Sigmoid colon (tissue), 7 donors: ENCODE measurements at places on chromosomes 7 and 10. TPM values are rescaled to one million over a fixed set of nuclear protein-coding genes. Genes with fewer than 3 reads are reported as not detected.

DNA sequence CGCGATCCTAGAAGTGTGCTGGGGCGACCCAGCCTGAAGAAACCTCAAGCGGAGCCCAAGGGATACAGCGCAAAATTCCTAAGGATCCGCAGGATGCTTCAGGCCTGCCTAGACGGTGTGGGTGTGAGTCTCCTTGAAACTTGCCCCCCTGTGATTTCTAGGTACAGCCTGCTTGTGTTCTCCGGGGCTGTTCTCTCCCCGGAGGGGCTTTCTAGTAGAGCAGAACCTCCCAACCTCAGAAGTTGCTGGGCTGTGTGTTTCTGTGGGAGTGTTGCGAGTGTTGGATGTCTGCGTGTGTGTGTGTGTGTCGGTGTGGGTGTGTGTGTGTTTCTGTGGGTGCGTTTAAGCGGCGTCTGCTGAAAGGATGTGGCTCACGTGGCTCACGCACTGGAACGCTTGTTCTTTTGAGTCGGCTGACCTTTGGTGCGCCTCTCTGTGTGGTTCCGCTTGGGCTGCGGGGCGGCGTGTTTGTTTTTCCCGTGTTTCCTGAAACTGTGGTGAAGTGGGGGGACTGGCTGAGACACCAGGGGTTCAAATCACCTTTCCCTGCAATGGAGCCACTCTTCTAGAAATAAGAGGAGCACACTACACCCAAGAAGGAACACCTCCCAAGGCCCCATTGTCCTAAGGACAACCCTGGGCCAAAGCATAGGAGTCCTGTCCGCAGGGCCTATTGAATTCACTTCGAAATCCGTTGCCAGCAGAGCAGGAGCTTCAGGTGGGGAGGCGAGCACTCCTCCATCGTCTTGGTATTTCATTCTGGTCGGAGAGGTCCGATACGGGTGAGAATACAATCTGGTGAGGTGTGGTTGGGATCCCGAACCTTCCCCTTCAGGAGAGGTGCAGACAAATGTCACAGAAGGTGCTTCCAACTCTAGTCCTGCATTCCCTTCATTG is 25.1 kb upstream of the ZNF273 start:
- peak; percentile 54 for DNase-seq

GRCh38 chr7:99551334-99551733 is 580 bp downstream of the FAM200A start:
- DNase-seq, result no peak

- no peak for DNase-seq
Observed at GRCh38 chr10:8048281-8049008, 6.0 kb upstream of the GATA3 start.

GRCh38 chr7:12403287-12404181 is at the start of gene VWDE:
TSS of gene VWDE (minus strand) at chr7:12403865. CDS start at chr7:12403716, 149 bp downstream.
- DNase-seq, result no peak

DNA sequence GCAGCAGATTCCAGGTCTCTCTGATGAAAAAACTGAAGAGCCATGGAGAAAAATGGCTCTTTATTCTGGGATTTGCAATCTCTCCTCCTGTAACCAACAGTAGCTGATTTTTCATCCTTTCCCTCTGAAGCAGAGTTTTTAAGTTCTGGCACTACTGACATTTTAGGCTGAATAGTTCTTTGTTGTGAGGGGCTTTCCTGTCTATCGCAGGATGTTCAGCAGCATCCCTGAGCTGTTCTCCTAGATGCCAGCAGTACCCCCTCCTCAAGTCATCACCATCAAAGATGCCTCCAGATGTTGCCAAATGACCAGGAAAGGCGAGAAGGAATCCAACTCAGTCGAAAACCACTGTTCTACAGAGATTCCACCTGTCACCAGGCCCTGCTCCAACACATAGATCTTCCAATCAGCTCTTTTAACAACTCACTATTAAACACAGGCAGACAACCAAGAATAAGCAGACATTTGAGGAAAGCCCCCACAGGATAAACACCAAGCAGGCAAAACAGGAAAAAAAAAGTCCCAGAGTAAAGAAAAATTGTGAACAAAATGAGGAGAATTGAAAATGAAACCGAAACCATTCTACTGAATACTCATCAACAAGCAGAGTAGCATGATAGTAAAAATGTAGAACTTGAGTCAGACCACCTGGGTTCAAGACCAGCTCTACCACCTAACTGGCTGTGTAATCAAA is 124.8 kb downstream of the MPP7 start:
- DNase-seq, result no peak

DNA sequence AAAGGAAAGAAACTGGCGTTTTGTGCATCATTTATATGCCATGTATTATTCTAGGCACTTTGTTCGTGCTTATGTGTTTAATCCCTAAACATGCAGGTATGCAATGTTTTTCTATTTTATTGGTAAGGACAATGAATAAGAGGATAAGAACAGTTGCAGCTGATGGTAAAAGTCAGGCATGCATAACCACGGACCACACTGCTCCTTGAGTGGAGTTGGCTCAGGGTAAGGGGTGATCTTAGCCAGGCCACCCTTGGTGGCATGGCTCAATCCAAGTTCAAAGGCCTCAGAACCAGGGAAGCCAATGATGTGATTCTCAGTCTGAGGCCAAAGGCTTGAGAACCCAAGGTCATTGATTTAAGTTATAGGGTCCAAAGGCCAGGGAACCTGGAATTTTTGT is 1068.1 kb downstream of the NRG3 start:
- DNase-seq, result no peak

- no peak for DNase-seq
Observed at GRCh38 chr10:86188326-86188725, 178.3 kb downstream of the GRID1 start.

GRCh38 chr7:25580141-25580540 is 351.9 kb upstream of the NPVF start:
- no peak for DNase-seq

- DNase-seq, result no peak
Observed at GRCh38 chr10:43110338-43111071, 27.7 kb upstream of the CSGALNACT2 start.

DNA sequence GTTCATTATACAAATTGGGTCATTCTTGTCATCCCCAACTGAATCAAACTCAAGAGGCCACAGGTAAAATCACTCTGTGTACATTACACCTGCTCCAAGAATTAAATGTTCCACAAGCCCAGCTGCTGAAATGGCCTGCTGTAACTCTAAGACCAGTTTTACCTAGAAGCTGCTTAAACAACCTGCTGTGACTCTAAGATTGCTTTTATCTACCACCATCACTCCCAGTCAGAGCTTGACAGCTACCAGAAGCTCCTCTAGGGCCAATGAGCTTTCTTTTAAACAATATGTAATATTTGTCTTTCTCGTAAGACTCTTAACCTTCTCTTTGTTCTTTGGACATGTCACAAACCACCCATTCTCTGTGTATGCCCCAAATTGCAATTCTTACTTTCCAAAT is 141.8 kb upstream of the LRGUK start:
- DNase-seq, result no peak

DNA sequence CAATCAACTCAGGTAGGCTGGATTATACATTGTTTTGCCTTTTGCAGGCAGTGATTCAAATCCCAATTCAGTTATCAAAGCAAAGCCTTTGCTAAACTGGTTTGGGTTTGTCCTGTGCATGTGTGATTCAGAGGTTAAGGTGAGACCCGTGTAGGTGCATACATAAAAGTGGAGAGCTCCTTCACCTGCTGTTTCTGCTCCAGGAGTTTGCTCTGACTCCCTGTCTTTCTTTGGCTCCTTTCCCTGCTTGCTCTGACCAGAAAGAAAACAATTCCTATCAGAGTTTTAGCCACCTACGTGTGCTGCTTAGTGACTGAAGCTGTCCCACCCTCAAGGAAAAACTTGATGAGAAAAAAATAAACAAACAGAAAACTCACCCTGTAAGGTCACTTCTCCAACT is 101.1 kb downstream of the TPST1 start:
- no peak for DNase-seq

DNA sequence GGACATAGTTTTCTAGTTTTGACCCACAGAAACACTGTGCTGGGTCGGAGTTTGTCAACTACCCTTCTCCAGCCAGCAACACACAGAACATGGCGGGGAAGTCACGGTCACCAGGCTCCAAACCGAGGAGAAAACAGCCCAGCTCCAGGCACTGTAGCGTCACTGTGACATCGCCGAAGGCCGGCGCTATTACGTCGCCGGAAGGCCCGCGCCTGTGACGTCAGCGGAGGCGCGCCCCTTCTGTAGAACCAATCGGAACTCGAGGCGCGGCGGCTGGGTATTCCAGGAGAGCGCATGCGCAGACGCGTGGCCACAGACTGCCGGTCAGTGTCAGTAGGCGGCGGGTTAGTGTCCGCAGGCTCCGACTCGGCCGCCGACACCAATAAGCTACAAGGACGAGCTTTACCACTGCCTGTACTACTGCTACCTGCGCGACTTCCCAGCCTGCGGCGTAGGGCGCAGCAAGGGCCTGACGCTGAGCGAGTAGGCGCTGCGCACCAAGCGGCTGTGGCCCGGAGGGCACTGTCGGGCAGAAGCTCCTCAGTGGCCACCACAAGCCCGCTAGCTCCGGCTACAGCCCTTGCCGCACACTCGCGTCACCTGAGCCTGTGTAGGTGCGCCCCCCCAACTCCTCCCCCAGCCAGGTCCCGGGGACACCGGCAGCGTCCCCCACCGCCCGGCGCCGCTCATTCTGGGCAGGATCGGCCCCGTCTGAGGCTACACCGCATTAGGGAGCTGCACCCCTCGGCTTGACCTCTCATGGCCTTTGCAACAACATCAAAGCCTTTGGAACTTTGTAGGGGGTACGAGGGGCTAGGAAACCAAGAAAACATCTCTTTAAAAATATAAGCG is 35.1 kb upstream of the SRRM3 start:
- DNase-seq, result peak; percentile 99

- no peak for DNase-seq
Observed at GRCh38 chr7:157125376-157126223, 13.1 kb upstream of the UBE3C start.

GRCh38 chr10:36624551-36625100 is 500.8 kb upstream of the ANKRD30A start:
- no peak for DNase-seq

DNA sequence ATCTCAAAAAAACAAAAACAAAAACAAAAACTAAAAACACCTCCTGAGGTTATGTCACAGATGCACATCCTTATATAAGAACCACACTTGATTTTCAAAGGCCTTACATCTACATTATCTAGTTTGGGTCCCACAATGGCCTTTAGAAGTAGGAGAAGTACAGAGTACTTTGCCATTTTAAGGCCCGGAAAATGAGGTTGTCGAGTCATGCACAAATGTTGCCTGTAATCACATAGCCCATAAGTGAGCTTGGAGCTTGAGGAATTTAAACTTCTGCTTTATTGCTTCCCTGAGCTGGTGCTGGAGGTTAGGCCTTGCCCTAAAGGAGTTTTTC is 9.7 kb upstream of the MKRN1 start:
- DNase-seq, result no peak

- peak; percentile 81 for DNase-seq
Observed at GRCh38 chr10:132397671-132398565, 918 bp downstream of the PWWP2B start.

DNA sequence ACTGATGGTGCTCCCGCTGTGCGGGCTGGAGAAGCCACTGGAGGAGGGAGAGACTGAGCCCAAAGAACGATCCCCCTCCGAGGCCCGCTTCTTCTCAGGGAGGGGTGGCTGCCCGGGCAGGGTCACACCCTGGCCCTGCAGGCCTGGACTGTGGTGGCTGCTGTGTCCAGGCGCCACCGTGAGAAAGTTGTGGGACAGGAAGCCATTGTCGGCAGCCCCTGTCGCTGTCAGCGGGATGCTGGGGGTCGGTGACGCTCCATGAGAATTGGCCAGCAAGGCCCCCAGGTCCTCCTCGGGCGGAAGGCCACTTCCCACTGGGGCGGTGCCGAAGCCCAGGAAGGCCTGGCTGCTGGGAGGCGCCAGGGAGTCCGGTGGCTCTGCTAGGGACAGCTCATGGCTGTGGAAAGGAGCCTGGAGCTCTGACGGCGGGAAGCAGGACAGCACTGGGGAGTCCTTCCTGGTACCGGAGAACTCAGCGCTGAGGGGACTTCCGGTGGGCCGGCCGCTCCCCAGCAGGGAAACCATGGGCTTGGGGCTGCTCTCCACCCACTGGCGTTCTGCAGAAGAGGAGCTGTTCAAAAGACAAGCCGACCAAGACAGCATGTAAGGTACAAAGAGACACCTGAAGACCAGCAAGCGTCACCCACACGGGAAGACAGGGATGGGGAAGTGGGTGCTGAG is 278.8 kb downstream of the TNS3 start:
- peak; percentile 62 for DNase-seq

DNA sequence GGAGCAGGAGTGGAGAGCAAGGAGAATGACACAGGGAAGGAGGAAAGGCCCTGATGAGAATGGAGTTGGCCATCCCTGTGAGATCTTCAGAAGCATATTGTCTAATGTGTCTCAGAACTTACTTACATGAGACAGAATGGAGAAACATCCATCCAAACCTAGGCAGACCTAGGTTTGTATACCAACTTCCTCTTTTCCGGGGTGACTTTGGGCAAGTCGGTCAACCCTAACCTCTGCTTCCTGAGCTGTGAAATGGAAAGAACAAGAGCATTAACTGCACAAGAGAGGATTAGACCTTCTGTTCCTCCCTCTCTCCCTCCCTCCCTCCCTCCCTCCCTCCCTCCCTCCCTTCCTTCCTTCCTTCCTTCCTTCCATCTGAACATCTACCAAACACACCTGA is 4.5 kb downstream of the GHRHR start:
- no peak for DNase-seq

- DNase-seq, result no peak
Observed at GRCh38 chr10:83680470-83680891, 458.8 kb upstream of the GHITM start.

DNA sequence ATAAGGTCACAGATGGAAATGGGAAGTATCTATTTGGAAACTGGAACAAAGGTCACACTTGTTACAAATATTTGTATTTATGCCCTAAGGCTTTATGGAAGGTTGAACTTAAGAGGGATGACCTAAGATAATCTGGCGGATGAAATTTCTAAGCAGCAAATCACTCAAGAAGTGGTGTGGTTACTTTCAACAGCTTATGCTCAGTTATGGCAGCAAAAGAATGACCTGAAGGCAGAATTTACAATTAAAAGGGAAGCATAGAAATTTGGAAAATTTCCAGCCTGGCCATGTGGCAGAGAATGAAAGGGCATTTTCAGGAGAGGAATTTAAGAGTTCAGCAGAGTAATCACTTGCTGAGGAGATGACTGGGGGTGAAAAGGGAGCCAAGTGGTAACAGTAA is 95.8 kb upstream of the TNS3 start:
- DNase-seq, result no peak

DNA sequence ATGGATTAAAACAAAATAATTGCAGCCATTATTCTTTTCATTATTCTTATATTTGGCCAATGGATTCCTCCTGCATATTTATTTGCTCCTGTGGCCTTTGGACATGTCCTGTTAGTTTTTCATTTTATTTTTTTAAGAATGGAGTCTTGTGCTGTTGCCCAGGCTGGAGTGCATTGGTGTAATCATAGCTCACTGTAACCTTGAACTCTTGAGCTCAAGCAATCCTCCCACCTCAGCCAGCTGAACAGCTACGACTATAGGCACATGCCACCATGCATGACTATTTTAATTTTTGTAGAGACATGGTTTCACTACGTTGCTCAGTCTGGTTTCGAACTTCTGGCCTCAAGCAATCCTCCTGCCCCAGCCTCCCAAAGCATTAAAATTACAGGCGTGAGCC is 42.7 kb upstream of the SRI start:
- DNase-seq, result no peak

- DNase-seq, result no peak
Observed at GRCh38 chr10:119263951-119264617, 56.7 kb downstream of the GRK5 start.

Gene NPFFR1
- total RNA-seq, result under 0.01 TPM

Gene ZMIZ2
- 13.7 TPM for total RNA-seq

Gene CYP2E1
- total RNA-seq, result 7.2 TPM

Gene MDFIC
- 58.1 TPM for total RNA-seq

Gene LIPA
- total RNA-seq, result 27.4 TPM

Gene SUGCT
- total RNA-seq, result 4.4 TPM
